GM18507 (cell line): ENCODE measurements at places on chromosomes 6 and 20.

DNA sequence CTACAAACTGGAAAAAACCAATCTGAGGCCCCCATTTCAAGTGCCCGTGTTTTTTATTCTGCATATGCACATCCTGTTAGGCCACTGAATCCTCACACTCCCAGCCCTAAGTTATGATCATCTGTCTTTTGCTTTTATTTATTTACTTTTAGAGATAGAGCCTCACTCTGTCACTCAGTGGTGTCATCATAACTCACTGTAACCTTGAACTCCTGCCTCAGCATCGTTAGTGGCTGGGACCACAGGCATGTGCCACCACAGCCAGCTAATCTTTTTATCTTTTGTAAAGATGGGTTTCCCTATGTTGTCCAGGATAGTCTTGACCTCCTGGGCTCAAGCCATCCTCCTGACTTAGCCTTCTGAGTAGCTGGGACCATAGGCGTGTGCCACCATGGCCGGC is 29.6 kb upstream of the CLDN20 start:
- no peak for DNase-seq

DNA sequence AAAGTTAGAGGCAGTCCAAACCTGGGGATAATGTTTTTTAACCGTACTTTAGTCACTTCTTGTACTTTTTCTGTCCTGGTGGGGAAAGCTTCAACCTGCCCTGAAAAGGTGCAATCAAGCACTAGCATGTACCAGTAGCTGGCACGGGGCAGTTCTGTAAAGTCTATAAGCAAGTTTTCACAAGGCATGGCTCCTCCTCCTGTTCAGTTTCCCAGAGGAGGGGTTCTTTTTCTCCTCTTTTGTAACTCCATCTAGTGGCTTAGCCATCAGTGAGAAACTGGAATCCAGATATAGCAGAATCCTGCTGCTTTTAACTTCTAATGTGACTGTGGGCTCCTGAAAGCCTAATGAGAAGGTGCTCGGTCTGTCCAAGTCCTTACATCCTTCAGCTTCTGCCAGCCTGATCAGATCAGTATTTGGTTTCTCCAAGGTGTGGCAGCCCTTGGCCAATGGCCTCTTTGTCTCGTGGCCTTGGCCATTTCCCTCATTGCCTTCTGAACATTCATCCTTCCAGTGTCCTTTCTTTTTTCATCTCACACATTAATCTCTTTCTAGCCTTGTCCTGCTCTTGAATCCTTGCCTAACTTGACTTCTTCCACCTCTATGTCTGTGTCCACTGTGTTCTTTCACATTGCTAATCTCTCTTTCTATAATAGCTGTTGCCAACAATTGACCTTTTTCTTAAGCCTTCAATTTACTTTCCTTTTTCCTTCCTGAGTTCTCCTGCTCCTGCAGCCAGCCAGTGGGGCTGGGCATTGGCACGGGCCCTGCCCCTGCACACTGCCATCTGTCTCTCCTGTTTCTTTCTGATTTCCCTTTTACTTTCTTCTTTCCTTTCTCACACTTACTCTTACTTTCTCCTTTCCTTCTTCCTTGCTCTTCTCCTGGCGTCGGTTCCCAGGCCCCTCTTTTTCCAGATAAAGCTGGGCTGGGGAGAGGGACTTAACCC is 222.0 kb upstream of the SYNCRIP start:
- DNase-seq: no peak

- DNase-seq: no peak
Observed at GRCh38 chr20:15917283-15917682, 656.0 kb downstream of the KIF16B start.

DNA sequence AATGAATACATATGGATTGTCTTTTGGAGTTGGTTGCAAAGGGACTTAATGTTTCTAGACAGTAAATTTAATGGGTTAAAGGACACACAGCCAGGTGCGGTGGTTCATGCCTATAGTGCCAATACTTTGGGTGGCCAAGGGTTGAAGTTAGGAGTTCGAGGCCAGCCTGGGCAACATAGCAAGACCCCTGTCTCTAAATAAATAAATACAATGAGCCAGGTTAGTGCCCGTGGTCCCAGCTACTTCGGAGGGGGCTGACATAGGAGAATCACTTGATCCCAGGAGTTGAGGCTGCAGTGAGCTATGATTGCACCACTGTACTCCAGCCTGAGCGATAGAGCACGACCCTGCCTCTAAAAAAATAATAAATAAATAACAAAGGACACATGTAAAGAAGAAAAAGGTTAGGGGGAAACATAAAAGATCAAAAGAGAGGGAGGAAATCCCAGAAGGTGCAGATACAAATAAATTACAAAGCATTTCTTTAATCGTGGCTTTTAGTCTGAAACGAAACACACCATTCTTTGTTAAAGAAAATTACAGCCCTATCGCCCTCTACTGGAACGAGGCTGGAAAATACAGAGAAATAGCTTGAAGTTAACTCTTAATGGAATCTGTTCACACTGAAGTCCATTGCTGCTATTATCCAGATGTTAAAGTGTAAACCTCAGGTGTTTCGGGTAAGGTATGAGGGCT is 42.6 kb upstream of the SCML4 start:
- no peak for DNase-seq

- DNase-seq: no peak
Observed at GRCh38 chr20:50575865-50576720, 65.9 kb downstream of the PTPN1 start.

DNA sequence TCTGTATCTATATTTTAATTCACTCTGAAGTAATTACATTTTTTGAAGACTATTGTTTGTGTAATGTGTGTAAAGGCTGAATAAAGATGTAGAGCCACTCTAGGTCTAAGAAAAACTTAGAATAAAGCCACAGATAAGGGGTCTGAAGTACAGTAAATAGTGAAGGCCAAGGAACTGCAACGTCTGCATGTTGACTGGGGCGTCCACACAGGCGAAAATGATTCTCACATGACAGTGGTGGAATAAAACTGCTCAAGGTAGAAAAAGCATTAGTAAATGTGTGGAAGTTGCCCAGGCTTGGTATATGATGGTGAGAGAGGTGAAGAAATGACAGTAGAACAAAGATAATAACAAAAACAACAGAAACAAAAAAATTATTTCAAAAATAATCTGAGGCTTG is 196.2 kb downstream of the KHDRBS2 start:
- DNase-seq: no peak

- DNase-seq: no peak
Observed at GRCh38 chr6:170022291-170022722, 268.6 kb downstream of the DLL1 start.

DNA sequence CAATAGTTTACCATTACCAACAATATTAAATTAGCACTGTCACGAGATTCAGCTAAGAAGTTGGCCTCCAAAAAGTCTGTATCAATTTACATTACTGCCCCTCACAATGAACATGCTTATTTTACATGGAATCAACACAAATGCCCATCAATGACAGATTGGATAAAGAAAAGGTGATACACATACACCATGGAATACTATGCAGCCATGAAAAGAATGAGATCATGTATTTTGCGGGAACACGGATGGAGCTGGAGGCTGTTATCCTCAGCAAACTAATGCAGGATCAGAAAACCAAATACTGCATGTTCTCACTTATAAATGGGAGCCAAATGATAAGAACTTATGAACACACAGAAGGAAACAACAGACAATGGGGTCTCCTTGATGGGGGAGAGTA is 211.8 kb upstream of the RREB1 start:
- DNase-seq: no peak

DNA sequence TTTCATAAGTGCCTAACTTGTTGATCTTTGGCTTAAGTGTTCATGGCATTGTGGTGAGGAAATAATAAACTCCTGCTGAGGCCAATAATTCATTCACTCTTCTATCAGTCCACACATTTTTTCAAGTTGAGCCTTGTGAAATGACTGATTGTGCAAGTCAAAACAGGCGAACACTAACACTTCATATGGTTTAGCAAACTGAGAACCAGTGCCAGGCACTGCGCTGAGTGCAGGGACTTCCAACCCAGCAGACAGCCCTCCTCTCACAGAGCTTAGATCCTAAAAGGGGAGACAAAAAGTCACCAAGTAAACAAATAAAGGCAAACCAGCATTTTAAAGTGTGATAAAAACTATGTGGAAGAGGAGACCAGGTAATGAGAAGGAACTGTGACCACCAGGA is 435.0 kb downstream of the PTPRT start:
- DNase-seq: no peak

GRCh38 chr20:15618912-15619311 is 954.3 kb downstream of the KIF16B start:
- no peak for DNase-seq

GRCh38 chr6:129644567-129645015 is 65.4 kb downstream of the ARHGAP18 start:
- no peak for DNase-seq

- no peak for DNase-seq
Observed at GRCh38 chr20:48535556-48535955, 292.2 kb downstream of the PREX1 start.

- DNase-seq: no peak
Observed at GRCh38 chr6:163786995-163787671, 372.6 kb downstream of the QKI start.
